ENCODE measurements at places on chromosomes 2 and 18.

- DNase-seq = no peak
Observed at GRCh38 chr2:187978356-187978755, 313.3 kb upstream of the GULP1 start.

- peak; percentile 63 for DNase-seq
Observed at GRCh38 chr2:63651356-63651755, 62.6 kb downstream of the MDH1 start.

DNA sequence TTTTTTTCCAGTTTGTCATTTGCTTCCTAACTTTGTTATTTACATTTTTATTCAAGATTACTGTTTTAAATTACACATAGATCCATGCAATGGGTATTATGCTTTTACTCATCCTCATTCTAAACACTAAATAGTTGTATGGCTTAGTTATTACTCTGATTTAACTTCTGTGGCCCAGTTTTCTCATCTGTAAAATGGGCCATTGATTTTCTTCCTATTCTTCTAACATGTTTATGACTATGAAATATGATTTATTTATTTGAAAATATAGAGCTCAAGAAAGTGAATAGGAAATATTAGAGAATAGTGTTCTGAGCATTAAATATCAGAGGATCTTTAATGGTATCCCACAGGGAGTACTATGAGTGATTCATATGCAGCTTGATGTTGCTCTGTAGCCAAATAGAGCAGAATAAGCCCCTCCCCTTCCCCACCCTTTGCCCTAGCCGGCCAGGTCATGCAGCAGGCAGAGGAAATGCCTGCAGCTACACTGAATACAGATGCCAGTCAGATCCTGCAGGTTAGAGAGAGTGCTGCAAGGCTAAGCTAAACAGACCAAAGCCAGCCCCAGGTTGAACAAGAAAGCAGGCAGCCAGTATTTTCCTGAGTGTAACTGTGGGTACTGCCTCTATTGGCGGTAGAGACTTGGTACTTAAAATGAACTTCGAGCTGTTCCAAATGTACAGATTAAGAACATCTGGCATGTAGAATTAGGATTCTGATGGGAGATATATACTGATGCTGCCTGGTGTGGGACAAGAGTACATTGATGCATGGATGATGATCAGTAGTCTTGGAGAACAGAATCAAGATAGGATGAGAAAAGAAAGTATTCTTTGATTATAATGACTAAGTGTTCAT is 11.7 kb upstream of the ACYP2 start:
- peak; percentile 54 for DNase-seq

- DNase-seq = no peak
Observed at GRCh38 chr2:71615767-71616730, 162.7 kb downstream of the DYSF start.

DNA sequence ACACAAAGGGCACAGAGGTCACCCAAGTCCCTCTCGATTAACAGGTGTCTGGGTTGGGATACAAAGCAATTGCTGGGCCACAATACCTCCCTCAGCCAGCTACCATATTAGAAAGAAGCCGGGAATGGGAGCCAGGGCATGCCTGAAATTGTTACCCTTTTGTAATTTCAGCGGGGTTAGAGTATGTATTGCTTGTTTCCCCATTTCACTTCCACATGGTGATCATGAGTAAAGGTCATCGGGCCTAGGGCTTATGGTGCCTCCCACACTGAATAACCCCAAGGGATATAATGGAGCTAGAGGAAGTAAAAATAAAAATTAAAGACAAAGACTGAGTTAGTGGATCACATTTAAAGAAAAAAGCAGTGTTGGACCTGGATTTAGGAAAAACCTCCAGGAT is 437.2 kb upstream of the KLHL29 start:
- DNase-seq = no peak

DNA sequence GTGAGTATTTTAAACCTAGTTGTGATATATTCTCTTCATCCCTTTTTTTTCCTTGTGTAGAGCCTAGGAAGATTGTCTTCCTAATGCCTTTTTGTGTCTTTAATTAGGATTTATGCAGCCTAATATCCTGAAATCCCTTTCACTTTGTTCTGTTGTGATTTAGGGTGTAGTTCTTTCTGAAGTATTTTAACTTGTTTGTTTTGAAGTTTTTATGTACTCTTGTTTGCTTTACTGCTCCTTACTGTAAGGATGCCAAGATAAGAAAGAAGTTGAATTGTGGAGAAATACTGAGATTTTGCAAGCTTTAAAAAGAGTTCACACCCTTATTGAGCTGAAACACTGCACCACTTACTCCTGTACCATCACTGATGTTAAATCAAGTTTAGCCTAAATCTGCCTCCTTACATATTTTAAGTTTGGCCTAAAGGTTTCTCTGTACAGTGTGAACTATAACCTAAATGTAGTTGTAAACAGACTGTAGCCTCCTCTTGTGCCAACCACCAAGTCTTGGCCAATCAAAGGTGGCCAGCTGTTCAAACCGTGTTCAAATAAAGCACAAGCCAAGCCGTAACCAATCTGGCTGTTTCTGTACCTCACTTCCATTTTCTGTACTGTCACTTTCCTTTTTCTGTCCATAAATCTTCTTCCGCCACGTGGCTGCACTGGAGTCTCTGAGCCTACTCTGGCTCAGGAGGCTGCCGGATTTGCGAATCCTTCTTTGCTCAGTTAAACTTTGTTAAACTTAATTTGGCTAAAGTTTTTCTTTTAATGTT is 17.7 kb upstream of the ACOXL start:
- DNase-seq = no peak

DNA sequence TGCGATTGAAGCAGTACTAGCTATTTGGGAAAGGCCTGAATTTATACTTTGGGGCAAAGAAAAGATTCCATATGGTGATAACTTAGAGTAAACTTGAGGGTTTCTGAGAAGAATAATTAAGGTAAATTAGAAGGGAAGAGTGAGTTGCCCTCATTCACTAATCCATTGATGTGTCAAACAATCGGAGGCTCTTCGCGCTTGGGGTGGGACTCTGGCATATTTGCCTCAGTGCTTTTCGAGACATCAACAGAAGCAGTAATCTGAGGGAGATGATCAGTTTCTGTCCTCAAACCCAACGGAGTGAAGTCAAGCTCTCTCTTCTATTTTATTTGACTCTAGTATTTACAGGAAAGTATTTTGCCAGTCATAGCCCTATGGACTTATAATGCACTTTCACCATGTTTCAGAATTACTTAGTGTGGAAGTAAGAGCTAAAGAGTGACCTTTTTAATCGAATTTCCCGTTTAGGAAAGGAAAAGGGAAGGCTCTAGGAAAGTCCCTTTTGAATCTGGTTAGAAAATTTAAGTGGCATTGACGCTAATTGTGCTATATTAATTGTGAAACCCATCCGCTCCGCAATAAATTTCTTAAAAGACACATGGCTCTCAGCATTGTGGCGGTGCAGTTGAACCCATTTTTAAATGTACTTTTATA is 1.3 kb downstream of the RAB10 start:
- DNase-seq = peak; percentile 45

- no peak for DNase-seq
Observed at GRCh38 chr18:54069729-54070128, 154.7 kb downstream of the MBD2 start.

Measured in NCI-H82 (cell line).